ENCODE measurements at places on chromosomes 7 and 10.

DNA sequence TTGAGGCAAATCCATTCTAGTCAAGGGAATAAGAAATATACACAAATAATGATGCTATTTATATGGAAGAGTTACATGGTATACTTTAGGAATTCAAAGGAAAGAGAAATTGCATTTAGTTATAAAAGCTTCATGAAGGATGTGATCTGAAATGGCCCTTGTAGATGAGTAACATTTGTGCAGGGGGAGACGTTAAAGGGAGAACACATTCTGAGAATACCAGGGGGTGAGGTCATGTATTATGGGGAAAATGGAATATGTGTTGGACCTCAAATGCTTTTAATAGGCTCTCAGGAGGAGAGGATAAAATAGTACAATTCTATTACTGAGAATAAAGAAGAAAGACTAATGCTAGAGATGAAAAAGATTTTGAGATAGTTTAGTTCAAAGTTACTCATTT, 122.5 kb upstream of the NOBOX start:
- no peak for DNase-seq

DNA sequence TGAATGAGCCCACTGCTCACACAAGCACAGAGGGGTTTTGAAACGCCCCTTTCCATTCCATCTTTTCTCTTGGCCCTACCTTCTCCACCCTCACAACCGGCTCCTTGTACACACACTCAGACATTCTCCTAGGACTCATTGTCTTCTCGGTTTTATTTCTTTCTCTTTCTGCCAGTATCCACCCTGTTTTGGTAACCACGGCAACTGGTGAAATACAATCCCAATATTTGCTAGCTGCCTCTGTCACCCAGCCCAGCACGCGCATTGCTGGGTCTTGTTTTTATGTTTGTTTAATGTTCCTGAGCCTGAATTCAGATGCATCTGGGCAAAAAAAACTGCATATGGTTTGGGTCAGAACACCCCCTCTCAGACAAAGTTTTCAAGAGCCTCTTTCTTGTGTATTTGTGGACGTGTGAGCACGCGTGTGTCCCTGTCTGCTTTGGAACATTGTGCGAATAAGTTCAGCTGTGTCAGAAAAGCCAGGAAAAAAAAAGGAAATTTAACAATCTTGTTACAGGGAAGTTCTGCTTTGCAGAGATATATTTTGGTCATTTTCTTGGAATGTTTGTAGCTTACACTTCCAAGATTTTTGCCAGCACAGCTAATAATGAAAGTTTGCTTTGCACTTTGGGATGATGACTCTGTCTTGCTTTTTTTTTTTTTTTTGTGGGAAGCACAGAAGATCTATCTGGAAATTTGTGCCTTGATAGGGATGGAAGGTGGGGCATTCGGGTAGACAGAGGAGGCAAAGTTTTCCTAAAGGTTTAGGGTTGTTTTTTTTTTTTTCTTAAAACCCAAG, 225.9 kb downstream of the TRIL start:
- DNase-seq: no peak

DNA sequence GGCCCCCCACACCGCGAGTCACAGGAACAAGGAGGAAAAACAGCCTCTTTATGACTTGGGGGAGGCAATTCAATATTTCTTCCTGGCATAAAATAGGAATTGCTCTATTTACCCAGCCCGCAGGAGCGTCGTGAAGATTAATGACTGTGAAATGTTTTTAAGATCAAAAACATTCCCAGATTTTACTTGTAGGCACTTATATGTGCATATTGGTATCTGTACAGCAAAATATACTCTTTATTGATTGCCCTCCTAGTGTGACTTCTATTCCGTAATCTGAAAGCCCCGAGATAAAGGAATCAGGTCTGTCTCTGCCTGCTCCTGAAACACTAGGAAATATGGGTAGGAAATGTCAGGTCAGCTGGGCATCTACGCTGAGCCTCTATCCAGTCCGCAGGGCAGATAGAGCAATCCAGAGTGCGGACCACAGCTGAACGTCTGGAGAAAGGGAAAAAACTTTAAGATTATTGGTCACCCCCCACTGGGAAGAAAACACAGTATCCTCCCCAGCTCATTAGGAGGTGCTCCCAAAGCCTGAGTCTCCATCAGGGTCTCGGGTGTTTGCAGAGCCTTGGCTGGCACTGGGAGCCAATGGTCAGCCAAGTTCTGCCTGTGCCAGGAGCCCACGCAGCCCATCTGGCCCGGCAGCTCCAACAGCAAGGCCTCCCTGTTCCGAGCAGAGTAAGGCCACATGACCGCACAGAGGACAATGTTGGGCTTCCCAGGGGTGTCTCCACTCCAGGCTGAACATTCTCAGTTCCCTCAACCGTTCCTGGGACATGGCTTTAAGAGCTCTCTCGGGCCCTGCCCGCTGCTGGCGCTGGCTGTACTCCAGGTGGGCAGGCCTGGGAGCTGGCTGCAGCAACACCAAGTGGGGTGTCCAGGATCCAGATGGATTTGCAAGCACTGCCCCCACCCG, 7.7 kb downstream of the CTBP2 start:
- no peak for DNase-seq

DNA sequence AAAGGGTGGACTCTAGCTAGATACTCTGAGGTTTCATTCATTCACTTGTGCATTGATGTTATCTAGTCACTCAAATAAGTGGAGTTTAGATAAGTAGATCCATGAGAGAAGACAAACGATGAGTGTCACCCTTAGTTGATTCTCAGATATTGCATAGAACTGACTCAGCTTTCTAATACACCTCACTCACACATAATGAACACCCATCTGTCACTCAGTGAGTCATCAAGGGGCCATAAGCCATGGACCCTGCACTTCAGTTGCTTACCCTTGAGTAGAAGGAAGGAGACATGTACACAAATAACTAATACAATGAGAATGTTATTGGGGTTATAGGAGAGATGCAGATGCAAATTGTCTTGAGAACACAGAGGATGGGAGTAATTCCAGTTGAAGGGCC, 163.8 kb downstream of the SORCS3 start:
- no peak for DNase-seq

DNA sequence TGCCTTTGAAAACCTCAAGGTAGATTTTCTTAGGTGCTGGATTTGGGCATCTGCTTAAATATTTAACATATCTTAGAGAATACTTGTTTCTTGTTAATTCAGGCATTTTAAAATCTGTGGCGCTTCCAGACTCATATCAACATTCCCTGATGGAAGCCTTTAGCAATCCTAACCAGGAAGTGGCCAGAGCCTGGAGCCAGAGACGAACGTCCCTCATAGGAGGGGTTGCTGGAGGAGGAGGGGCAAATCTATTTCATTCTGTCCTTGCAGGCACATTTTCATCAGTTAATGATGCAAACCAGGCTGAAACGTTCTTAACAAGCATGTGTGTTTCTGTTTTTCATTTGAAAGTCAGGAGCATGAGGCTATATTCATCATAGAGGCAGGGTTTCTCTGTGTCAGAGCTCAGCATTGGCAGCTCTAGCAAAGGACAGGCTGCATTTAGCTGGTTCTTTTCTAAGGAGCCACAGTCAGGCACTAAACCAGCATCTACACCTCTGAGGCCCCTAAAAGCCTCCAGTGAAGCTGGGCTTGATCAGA, 17.8 kb upstream of the IFIT2 start:
- no peak for DNase-seq

DNA sequence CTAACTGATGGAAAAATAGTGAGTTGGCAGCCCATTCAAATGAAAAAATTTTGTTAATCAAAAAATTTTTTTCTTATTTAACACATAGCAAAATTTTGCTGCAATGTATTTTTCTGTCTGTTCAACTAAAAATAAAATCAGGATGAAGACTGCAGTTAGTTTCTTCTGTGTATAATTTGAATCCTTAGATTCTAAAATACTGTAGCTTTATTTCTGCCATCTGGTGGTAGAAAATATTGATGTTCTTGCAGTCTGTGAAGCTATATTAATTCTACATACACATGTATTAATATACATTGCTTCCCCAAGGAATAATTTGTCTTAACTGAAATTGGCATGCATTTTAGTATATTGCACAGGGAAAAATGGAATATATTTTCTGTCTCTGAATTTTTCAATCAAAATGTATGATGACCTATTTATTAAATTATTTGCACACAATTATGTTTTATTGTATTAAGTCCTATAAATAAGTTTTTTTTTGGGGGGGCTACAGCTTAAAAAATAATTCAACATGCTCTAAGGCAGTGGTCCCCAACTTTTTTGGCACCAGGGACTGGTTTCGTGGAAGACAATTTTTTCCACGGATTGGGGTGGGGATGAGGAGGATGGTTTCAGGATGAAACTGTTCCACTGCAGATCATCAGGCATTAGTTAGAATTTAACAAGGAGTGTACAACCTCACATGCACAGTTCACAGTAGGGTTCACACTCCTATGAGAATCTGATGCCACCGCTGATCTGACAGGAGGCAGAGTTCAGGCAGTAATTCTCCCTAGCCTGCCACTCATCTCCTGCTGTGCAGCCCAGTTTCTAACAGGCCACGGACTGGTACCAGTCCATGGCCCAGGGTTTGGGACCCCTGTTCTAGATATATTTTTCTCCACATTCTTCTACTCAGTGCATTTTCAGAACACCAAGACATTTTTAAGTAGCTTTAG, 119.4 kb downstream of the GNAT3 start:
- DNase-seq: no peak

DNA sequence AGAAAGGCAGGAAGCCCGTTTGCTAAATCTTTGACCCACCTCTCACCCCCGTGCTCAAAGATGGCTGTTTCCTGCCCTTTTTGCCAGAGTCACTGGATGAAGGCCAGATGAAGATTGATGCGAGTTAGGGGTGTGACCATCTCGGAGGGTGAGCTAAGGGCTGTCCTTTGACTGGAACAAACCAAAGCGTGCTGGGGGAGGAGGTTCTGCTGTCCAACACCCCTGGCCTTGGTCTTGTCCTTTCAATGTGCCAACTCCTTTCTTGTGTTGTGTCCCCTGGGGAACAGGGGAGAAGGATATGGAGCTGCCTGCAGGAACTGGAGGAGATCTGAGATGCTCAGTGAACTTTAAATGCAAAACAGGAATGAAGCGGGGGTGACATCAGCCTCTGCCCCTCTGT, 90.3 kb upstream of the ADAM12 start:
- DNase-seq: no peak

DNA sequence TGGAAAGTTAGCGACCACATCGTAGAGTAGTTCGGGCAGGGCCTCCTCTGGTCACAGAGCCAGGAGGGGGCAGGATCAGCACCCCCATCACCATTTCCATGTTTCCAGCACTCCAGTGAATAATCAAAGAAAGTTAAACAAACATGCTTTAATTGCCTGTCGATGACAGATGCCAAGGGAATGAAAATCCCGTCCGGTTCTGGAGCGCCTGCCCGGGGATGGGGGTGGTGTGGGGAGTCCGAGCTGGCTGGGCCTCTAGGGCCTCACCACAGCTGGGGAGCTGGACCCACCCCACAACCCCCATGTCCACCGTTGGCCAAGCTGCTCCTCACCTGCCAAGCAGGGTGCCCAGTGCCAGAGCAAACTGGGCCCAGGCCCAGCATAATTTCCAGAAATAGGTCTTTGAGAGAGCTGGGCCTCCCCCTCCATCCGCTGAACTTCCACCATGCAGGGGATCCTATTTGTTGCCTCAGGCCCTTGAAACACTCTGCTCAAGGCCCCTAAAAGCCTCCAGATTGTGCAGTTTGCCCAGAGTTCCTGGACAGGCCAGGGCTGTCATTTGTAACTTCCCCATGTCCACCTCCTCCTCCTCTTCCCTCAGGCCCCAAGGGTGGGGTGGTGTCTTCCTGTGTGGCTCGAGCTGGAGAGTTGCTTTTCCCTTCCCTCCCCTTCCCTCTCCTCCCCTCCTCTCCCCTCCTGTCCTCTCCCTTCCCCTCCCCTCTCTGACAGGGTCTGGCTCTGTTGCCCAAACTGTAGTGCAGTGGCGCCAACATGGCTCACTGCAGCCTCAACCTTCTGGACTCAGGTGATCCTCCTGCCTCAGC, 101.0 kb downstream of the MYL10 start:
- no peak for DNase-seq

- no peak for DNase-seq
Measured at GRCh38 chr7:74542558-74543117, 88.9 kb downstream of the GTF2IRD1 start.

Data from stimulated activated CD4-positive, alpha-beta T cell treated with anti-CD3 and anti-CD28 coated beads, Interleukin-1b, Interleukin-23, amount 100 ng/mL, for 1 hour (primary cell).